Activated T-cell treated with anti-CD3 and anti-CD28 coated beads, Interleukin-2, amount 50 U/mL, for 72 hours (primary cell): ENCODE measurements at places on chromosomes 3 and 15. TPM values are rescaled to one million over a fixed set of nuclear protein-coding genes. Genes with fewer than 3 reads are reported as not detected.

GRCh38 chr3:189652042-189652441, 20.9 kb downstream of the TP63 start:
- no peak for DNase-seq

MYZAP gene
- total RNA-seq = not detected

ZNF660 gene
- 0.50 TPM for total RNA-seq

SPINK8 gene
- not detected for total RNA-seq

- DNase-seq = no peak
Observed at GRCh38 chr3:69791919-69792399, 52.7 kb downstream of the MITF start.

ACKR4 gene
- total RNA-seq = not detected

DNA sequence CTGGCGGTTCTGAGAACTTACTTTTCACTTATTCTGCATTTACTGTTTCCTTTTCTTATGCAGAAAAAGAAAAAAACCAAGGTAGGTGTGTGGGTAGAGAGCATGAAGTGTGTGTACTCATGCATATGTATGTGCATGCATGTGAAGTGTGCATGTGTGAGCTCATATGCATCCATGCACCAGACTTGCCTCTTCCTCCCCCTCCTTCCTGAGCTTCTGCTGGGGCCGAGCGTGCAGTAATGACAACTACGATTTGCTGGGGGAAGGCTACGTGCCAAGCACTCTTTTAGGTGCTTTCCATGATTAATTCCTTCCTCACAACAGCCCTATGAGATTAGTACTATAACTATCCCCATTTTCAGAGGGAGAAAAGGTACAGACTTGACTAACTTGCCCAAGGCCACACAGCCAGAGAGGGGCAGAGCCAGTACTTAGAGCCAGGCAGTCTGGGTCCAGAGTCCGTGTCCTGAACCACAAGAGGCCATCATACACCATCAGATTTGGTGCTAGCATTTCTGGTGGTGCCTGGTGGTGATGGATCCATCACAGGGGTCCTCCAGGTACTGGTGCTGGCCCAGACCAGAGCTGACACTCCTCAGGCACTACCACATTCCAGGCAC, 46.7 kb downstream of the CAPN3 start:
- DNase-seq = no peak

- DNase-seq = no peak
Observed at GRCh38 chr15:23083115-23083514, 43.7 kb upstream of the TUBGCP5 start.

TMEM40 gene
- total RNA-seq = not detected

- DNase-seq = no peak
Observed at GRCh38 chr3:37014620-37015019, 21.3 kb downstream of the MLH1 start.

DNA sequence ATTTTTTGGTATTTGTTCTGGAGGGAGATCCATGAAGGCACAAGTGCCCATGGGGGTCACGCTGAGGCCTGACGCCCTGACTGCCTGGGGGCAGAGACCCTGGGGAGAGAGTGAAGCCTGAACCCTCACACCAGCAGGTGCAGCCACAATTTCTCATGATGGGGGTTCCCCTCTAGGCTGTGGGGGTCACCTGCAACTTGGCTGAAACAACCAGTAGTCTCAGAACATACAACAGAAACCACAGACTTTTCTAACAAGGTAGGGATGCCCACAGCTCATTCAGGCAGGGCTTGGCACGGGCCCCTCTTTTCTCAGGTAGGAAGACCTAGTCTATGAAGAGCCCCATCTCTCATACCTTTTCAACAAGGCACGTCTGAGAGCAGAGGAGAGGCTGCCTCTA, 245.1 kb downstream of the ADAMTS17 start:
- no peak for DNase-seq

DNA sequence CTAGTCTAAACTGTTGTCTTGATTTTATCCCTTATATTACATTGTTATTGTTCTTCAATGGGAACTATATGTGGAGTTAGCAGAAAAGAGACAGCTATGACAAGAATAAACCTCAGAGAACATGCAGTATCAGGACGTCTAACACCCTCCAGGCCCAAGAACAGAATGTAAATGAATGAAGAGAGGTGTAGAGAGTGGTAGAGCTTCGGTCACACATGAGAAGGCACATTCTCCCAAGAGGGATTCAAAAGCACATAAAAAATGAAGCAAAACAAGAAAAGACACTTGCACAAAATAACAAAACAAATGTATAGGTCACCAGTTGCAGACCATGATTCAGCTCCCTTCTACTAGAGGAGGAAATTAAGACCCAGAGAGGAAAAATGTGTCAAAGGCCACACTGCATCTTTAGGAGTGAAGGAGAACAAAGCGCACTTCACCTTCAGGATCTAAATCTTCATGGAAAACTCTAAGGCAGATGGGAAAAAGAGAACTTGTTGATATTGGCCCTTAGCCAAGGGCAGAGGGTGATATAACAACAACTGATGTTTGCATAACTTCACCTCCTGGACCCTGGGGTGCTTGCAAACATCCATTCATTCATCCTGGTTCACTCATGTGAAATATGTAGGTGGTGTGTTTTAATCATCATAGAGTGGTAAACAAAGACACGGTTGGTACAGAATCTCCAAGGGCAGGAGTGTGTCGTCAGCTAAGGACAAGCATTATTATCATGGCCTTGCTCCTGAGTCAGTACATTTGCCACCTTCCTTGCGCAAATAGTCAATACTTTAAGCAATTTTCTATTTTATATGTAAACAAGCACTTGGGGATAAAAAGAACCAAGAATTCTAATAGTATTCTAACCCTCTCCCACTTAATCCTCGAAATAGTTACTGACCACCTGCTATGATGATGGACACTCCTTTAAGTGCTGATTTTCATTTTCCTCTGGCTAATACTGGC, 8.8 kb downstream of the NEK10 start:
- no peak for DNase-seq

- DNase-seq = no peak
Observed at GRCh38 chr3:162770551-162770950, 1273.9 kb downstream of the OTOL1 start.

DNA sequence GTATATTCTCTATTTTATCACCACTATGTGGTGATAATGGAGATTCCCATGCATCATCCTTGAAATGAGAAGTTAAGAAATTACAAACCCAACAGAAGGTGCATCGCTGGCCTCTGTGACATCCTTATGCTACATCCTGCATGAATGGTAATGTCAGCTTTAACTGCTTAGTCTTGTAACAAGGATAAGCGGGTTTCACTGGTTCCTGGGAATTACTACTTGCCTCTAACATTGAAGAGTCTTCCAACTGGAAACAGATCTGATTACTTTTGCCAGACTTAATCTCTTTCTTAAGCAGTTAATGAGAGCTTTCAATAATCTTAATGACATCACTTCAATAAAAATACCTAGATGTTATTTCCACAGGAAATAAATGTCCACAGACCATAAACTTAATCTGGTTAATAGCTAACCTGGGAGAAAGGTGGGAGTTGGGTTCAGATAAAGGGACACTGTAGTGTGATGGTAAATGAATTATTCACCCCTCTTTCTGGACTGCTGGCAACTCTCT, 44.0 kb downstream of the FMN1 start:
- DNase-seq = no peak

GOLGA8R gene
- total RNA-seq = 2.7 TPM

GRCh38 chr3:156816091-156816793, 9.9 kb upstream of the LEKR1 start:
- DNase-seq = peak; percentile 66

DNA sequence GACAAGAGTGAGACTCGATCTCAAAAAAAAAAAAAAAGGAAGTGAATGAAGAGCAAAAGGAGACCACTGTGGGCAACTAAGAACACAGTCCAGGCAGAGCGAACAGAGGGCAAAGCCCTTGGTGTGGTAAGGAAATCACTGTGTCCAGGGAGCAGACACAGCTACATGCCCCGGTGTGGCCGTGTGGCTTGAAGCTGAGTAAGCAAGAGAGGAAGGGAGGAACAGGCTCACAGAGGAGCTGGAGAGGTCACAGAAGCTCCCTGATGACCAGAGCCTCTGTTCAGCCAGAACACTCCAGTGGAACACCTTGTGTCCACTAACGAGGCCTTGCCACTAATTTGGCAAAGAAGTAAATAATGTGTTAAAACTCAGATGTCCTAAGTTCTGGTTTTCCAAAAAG, 60.6 kb upstream of the GATA2 start:
- no peak for DNase-seq

GRCh38 chr3:150253622-150254021, 154.5 kb upstream of the TSC22D2 start:
- DNase-seq = no peak

GRCh38 chr3:113222451-113223086, 11.2 kb downstream of the BOC start:
- DNase-seq = no peak

GRCh38 chr15:27990521-27991515, 108.3 kb downstream of the OCA2 start:
- DNase-seq = no peak

PEX5L gene
- 0.31 TPM for total RNA-seq

- no peak for DNase-seq
Observed at GRCh38 chr3:158095111-158095813, 11.0 kb downstream of the SHOX2 start.

DNA sequence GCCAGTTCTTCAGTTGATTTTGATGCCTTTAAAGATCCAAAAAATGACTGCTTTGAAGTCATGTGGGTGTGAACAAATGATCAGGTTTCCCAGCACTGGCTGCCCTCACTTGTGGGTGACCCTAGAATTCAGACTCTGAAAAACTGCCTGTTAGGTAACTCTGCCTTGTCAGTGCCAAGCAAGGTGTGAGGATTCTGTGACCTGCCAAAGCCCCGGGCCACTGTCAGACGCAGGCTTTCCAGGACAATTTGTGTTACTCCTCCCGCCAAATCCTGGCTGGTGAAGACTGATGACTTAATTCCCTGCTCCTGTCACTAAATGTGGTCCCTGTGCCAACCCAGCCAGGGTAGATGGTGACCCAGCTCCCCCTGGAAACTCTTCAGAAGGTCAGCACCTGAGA, 99.2 kb upstream of the PSMD6 start:
- no peak for DNase-seq

GRCh38 chr3:127783642-127784160, 38.6 kb downstream of the MGLL start:
- no peak for DNase-seq

MOBP gene
- 0.34 TPM for total RNA-seq

ACTRT3 gene
- 0.26 TPM for total RNA-seq

GRCh38 chr3:148757238-148758215, 59.8 kb downstream of the AGTR1 start:
- no peak for DNase-seq

GRCh38 chr3:139252719-139253118, 91.1 kb upstream of the MRPS22 start:
- no peak for DNase-seq

- no peak for DNase-seq
Observed at GRCh38 chr3:25945836-25946235, 155.9 kb downstream of the OXSM start.

GRCh38 chr3:47614788-47615187, 36.1 kb upstream of the CSPG5 start:
- DNase-seq = no peak

SMCO1 gene
- not detected for total RNA-seq

DNA sequence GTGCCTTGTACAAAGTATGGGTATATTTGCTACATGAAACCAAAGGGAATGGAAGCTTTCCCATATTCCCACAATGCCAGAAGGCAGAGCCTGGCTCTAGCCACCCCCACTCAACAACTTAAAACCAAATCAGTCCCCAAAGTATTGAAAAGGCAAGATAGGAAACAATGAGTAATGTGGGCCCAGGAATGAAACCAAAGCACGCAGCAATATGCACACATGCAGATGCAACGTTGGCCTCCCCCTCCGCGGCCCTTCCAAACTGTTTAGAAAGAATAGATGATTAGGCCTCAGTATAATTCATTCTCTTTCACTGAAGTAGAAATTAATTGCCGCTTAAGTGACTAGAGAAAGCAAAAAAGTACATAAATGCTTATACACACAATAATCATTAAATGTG, 59.1 kb downstream of the THRB start:
- DNase-seq = no peak

SH2D7 gene
- total RNA-seq = not detected

GRCh38 chr15:85374831-85375230, 5.6 kb upstream of the AKAP13 start:
- DNase-seq = no peak

- peak; percentile 86 for DNase-seq
Observed at GRCh38 chr3:141796081-141796888, 33.1 kb downstream of the GRK7 start.

FBXO40 gene
- total RNA-seq = not detected

DNA sequence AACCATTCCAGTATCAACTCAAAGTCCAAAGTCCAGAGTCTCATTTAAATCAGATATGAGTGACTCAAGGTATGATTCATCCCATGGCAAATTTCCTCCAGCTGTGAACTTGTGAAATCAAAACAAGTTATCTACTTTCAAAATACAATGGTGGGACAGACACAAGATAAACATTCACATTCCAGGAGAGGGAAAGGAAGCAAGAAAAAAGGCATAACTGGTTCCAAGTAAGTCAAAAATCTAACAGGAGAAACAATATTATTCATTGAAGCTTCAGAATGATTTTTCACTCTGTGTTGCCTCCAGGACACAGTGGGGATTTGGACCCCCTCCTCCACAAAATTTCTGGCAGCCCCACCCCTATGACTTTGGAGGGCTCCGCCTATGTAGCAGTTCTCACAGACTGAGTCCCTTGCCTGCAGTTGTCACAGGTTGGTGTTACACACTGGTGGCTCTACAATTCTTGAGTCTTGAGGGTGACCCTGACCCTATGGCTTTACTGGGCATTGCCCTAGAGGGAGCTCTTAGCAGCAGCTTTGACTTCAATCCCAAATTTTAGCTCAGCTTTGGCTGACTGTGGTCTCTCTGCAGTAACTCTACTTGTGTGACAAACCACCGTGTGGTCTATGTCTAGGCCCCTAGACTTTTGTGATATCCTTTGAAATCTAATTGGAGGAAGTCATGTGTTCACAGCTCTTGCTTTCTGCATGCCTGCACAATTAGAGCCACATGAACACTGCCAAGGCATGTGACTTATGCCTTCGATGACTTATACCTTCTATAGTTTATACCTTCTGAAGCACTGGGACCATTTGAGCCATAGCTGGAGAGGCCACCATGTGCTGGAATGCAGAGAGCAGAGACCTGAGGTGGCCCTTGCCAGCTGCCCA, 644.2 kb downstream of the GRM7 start:
- no peak for DNase-seq

- no peak for DNase-seq
Observed at GRCh38 chr3:100317912-100318311, 16.6 kb upstream of the NIT2 start.

- no peak for DNase-seq
Observed at GRCh38 chr15:100529556-100529955, 806 bp upstream of the CERS3 start.

- peak; percentile 26 for DNase-seq
Observed at GRCh38 chr3:56251343-56251945, 216.8 kb downstream of the ERC2 start.
